ENCODE measurements at places on chromosomes 3 and 15.

DNA sequence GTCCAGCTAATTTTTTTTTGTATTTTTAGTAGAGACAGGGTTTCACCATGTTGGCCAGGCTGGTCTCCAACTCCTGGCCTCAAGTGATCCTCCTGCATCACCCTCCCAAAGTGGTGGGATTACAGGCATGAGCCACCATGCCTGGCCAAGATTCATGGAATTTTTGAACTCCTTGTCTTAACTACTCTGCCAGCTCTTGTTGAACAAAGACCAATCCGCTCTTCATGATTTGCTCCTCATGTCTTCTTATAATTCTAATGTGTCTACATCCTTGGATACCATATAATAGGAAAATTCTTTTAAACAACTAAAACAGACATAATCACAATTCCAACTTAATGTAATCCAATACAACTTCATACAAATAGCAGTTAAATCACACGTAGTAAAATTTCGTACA, 21.3 kb downstream of the UBA5 start:
- no peak for DNase-seq

GRCh38 chr3:10340476-10340875, 19.6 kb upstream of the SEC13 start:
- DNase-seq, result no peak

DNA sequence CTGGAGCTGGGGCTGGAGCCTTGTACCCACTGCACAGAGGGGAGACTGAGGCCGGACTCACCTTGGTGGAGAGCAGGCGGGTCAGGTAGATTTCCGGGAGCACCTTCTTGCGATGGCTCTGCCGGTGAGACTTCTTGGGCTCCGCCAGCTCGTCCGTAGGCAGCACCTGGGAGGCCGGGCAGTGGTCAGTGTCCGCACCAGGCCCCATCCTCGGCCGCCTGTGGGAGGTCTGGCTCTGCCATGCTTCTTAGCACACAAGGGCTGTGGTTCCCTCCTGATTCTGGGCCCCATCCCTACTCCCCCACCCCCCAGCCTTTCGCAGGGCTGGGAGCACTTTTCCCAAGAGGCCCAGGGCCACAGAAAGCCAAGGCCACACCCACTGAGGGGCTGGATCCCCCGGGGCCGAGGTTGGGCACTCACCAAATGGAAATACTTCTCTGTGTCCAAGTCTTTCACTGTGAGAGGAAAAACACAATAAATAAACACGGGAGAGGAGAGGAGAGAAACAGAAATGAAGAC, 17.4 kb downstream of the H1-8 start:
- no peak for DNase-seq

DNA sequence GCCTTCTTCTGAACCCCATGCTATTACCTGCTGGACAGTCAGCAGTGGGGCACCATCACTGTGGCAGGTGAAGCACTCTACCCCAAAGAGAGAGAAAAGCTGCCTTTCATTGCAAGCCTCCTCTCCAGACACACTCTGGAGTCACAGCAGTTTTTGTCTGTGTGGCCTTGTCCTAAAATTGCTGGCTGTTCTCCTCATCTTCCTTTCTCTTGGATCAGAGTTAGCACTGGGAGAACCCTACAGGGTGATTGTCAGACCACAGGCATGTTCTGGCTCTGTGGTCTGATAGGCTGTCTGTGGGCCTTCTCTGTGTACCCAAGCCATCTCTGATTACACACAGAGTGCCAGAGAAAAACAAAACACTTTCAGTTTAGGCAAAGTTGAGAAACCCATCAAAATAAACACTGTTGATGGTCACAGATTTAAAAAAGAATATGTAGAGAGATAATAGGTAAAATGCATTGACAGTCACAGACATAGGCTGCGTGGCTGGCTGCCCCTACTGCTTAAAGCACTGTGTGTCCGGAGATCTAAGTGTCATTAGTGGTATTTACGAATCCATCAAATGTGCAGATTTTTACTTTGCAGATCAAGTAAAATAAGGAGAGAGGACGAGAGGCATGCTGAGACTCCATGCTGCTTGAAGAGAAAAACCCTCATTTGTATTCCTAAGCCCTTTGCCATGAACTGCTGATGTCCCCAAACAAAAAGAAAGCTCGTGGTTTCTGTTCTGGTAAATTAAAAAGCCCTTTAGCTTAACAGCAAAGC, 689.9 kb downstream of the TUSC7 start:
- DNase-seq, result no peak

GRCh38 chr15:25801586-25802284, 61.4 kb downstream of the ATP10A start:
- DNase-seq, result no peak

GRCh38 chr15:27763514-27763913, 335.6 kb downstream of the OCA2 start:
- DNase-seq, result no peak

DNA sequence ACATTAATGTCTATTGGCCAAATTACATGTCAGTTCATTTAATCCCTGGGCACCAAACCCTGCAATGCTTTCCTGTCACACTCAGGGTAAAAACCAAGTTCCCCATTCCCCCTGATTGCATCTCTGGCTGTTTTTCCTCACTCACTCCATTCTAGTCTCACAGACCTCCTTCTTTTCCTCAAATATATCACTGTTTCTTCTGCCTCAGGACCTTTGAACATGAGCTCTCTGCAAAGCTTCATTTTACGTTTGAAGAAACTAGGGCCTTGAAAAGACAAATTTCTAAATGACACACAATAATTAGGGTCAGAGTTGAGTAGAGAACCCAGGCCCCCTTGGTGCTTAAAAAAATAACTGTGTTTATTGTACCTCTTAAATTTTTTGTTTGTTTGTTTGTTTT, 230.6 kb downstream of the THRB start:
- DNase-seq, result no peak

GRCh38 chr15:29455055-29455454, 185.4 kb upstream of the NSMCE3 start:
- no peak for DNase-seq

DNA sequence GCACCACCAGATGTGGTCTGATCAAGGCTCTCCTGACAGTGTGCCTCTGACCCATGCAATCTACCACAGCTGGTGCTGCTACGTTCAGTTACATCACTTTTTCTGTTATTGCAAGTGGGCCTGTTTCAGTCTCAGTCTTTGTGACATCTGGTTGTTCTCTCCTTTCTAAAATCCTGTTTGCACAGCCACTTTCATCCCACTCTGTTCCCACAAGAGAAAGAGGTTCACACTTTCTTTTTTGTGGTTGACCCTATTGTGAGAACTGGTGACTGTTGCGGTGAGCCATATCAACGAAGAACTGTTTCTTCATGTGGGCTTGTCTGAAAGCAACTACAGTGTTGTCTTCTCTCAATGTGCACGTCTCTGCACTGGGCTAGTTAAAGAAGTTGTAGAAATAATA, 342.8 kb upstream of the ARPP21 start:
- DNase-seq, result no peak

DNA sequence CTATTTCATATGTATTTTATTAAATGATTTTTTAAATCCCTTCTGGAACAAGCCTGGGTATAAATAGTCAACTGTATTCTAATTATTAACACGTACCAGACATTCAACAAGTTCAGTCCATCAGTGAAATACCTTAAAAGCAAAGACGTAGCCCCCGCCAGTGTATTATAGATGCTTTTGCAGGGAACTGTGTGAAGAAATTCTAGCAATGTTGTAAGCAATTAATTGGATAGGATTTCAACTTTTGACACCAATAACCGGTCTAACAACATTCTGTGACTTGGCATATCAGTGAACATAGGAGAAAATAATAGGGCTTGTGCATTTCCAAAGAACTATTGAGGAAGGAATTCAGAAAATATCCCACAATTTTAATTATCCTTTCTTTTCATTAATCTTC, 67.2 kb upstream of the TGFBR2 start:
- DNase-seq, result no peak

DNA sequence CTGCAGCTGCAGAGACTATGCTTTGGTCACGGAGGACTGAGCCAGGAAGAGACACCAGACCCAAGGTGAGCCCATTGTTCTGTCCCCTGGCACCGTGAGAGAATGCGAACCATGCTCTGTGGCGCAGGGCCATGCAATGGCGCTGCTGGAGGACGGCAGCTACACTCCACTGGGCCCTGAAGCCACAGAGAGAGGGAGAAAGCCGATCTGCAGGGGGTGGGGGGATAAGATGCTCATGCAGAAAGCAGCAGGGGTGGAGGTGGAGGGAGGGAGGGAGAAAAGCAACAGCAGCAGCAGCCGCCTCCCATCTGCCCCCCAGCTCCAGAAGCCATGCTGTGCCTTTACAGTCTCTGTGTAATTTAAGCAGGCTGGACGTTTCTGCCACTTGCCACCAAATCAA, 5.3 kb downstream of the BDH1 start:
- no peak for DNase-seq

GRCh38 chr3:15404767-15405166, 22.6 kb downstream of the METTL6 start:
- DNase-seq, result no peak

- DNase-seq, result no peak
These were observed 16.8 kb upstream of the SLC6A1 start for GRCh38 chr3:10975695-10976234.

- DNase-seq, result no peak
These were observed 181.7 kb downstream of the LPP start for GRCh38 chr3:188335656-188336055.

GRCh38 chr15:87826119-87826747, 430.3 kb downstream of the NTRK3 start:
- DNase-seq, result no peak

GRCh38 chr3:102136183-102136582, 286.9 kb downstream of the NFKBIZ start:
- no peak for DNase-seq

- no peak for DNase-seq
These were observed 870 bp upstream of the TSEN2 start for GRCh38 chr3:12483410-12483809.

DNA sequence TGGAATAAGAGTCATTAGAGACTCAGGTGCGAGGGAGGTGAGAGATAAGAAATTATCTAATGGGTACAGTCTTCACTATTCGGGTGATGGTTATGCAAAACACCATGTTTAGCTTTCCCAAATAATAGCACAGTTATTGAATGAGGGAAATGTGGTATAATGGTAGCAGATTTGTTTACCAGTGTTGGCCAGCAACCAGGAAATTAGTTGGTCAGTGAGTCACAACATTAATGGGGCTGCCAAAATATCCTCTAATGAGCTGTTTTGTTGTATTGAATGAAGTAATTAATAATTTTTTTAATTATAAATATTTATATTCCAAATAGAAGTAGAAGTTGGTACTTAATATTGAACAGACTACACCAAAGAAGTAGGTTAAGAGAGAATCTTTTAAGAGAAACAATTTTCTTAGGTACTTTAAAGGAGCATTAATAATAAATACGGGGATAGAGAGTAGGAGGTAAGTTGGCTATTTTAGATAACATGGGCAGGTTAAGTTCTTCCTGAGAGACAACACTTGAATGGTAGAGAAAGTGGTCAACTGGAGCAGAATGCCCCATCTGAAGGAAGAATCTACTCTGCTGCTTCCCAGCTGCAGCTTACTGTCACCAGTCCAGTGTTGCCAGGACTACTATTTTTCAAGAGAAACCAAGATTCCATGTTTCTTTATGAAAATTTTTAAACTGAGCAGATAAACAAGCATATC, 218.8 kb downstream of the UBE2E2 start:
- DNase-seq, result no peak

- no peak for DNase-seq
These were observed 64.7 kb upstream of the GATA2 start for GRCh38 chr3:128557531-128558280.

GRCh38 chr15:92821491-92822116, 78.5 kb upstream of the CHD2 start:
- no peak for DNase-seq

DNA sequence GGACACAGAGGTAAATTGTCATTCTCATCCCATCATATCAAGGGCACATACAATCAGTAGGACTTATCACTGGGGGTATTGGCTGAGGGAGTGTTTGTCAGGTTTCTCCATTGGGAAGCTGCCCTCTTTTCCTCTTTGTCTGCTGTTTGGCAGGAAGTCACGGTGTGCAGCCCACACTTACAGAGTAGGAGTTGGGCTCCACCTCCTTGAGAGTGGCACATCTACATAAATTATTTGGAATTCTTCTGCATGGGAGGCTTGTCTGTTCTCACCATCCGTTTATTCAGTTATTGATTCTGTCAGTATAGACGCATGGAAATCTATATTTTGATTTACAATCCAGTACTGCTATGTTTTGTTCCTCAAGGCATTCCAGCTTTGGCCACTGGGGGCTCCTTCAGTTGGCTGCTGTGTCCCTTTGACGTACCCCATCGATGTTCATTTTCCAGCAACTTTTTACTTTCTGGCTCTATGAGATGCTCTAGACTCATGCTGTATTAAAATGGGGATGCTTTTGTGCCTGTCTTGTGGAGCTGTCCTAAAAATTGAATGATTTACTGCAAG, 200.3 kb downstream of the SLCO3A1 start:
- DNase-seq, result no peak

DNA sequence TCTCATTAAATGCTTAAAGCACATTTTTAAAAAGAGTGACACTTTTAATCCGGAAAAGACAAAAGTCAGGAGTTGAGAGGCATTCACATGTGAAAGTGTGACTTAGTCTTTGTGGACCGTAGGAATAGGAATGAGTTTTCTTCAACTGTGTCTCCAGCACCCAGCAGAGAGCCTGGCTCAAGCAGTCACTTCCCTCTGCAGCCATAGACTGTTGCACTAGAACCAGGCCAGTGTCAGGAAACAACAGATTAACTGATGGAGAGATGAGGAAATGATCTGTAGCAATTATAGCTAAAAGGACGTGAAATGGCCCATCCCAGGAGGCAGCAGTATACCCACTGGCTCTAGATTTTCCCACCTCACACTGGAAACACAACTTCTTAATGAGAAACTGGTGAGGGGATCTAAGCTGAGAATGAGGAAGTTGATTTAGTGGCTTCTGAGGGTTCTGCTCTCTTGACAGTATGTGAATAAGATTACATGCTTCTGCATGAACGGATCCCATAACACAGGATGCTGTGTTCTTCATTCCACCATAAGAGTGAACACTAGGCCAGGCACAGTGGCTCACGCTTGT, 19.8 kb downstream of the CFAP92 start:
- DNase-seq, result no peak

- no peak for DNase-seq
These were observed 5.5 kb downstream of the DAZL start for GRCh38 chr3:16599694-16600093.
